T-helper 2 cell (primary cell): ENCODE measurements at places on chromosomes 7 and 10.

DNA sequence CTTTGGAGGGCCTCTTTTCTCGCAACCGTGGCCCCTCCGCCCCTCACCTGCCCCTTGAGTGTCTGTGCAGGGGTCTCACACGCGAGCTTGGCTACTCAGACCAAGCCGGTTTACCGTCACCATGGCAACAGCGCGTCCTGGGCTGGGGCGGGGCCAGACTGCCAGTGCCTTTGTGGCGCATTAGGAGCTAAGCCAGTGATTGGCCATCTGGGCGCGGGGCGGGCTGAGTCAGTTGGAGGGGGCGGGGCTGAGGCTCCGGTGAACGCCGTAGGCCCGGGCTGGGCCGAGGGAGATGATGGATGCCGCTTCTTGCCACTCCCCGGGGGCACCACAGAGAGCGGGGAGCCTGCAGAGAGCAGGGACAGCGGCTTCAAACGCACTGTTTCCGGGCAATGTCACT lies 48.7 kb upstream of the FXYD4 start:
- DNase-seq = peak; percentile 71

DNA sequence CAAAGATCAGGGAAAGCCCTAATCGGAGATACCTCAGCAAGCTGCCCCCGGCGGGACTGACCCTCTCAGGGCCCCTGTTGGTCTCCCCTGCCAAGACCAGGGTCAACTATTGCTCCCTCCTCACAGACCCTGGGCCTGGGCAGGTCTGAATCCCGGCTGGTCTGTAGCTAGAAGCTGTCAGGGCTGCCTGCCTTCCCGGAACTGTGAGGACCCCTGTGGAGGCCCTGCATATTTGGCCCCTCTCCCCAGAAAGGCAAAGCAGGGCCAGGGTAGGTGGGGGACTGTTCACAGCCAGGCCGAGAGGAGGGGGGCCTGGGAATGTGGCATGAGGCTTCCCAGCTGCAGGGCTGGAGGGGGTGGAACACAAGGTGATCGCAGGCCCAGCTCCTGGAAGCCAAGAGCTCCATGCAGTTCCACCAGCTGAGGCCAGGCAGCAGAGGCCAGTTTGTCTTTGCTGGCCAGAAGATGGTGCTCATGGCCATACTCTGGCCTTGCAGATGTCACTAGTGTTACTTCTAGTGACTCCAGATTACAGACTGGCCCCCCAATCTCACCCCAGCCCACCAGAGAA lies 24.1 kb downstream of the TBATA start:
- DNase-seq = no peak

- DNase-seq = no peak
Observed at GRCh38 chr7:40077849-40078248, 56.6 kb downstream of the MPLKIP start.

DNA sequence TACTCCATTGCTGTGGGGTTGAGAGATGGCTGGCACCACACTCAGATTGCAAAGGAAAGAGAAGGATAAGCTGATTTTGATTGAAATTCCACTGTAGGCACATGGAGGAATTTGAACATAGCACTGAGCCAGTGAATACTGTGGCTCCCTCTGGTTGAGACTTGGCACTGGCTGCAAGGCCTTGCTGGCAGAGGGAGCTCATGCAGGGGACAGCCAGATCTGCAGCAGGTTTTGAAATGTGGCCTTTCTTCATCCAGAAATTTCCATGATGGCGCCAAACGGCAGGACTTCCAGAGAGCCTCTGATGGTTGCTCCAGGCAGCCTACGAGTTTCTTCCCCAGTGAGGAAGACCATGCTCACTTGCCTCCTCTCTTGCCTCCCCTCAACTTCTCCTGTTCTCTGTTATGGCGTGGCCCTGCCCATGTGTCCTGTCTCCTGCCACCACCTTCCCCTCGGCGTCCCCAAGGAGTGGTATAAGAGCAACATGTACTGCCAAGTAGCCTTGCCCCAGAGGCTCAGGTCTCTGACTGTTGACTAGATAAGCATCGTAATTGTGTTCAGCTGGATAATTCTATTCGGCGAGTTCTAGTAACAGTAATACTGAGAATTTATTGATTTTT lies 265.6 kb downstream of the CCDC3 start:
- DNase-seq = no peak

GRCh38 chr7:2175091-2175490 lies 57.7 kb downstream of the MAD1L1 start:
- no peak for DNase-seq

GRCh38 chr7:155721056-155721455 lies 76.6 kb downstream of the RBM33 start:
- no peak for DNase-seq

DNA sequence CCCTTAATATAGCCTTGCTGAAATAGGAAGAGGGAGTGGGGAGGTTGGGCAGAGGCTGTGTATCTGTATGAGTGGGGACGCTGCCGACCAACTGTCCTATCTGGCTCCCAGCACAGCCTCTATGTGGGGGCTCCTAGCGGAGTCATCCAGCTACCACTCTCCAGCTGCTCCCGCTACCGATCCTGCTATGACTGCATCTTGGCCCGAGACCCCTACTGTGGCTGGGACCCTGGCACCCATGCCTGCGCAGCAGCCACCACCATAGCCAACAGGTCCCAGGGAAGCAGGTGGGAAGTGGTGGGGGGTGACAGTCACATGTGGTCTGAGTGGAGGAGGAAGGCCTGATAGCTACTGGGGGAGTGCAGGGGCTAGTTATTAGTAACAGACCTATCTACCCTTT lies 6.6 kb downstream of the MRPL43 start:
- DNase-seq = no peak
